Foreskin melanocyte (primary cell): ENCODE measurements at places on chromosomes 7 and 10.

DNA sequence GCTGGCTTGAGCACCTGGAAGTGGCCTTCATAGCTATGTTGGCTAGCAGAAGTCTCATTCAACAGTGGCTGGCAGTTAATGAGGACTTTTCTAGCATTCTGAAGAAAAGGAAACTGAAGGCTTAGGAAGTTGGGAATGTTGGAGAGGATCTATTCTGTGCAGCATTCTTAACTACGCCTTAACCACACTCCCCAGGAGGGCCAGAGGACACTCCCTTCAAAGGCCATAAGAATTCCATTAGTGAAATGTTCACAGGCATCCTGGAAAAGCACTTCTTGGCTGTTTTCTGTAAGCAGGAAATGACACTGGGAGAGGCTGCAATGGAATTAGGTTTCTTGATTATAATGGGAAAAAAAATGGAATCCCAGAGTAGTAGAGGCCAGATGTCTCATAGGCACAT is 188.9 kb downstream of the ARHGAP12 start:
- no peak for DNase-seq

DNA sequence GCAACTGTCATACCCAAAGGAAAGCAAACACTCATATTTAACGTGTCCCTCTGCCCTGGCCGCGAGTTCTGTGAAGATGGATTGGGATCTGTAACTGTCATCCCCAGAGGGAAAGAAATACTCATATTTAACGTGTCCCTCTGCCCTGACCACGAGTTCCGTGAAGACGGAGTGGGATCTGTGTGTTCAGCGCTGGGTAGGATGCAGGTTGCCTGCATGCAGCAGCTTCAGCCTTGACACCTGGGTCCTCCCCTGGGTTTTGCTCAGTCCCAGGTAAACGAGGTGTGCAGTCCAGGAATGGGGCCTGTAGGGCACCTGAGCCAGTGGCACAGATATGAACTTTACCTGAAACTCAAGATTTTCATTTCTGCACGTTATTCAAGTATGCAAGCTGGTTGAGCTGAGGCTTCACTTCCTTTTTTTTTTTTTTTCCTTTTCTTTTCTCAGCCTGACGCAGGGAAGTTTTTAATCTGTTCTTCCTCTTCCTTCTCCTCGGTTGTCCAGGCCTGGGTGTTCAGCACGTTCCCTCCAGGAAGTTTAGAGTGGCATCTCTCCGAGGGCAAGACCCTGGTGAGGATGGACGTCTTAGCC is 159.0 kb upstream of the SHH start:
- no peak for DNase-seq

DNA sequence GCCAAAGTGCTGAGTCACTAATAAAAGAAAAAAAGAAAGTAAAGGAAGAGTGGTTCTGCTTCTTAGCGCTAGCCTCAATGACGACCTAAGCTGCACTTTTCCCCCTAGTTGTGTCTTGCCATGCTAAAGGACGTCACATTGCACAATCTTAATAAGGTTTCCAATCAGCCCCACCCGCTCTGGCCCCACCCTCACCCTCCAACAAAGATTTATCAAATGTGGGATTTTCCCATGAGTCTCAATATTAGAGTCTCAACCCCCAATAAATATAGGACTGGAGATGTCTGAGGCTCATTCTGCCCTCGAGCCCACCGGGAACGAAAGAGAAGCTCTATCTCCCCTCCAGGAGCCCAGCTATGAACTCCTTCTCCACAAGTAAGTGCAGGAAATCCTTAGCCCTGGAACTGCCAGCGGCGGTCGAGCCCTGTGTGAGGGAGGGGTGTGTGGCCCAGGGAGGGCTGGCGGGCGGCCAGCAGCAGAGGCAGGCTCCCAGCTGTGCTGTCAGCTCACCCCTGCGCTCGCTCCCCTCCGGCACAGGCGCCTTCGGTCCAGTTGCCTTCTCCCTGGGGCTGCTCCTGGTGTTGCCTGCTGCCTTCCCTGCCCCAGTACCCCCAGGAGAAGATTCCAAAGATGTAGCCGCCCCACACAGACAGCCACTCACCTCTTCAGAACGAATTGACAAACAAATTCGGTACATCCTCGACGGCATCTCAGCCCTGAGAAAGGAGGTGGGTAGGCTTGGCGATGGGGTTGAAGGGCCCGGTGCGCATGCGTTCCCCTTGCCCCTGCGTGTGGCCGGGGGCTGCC is at the start of gene IL6:
Gene IL6 (plus strand): TSS at position 294 of the 807 bp plus-strand sequence. CDS start 63 bp downstream, at position 357.
- DNase-seq, result peak; percentile 64

DNA sequence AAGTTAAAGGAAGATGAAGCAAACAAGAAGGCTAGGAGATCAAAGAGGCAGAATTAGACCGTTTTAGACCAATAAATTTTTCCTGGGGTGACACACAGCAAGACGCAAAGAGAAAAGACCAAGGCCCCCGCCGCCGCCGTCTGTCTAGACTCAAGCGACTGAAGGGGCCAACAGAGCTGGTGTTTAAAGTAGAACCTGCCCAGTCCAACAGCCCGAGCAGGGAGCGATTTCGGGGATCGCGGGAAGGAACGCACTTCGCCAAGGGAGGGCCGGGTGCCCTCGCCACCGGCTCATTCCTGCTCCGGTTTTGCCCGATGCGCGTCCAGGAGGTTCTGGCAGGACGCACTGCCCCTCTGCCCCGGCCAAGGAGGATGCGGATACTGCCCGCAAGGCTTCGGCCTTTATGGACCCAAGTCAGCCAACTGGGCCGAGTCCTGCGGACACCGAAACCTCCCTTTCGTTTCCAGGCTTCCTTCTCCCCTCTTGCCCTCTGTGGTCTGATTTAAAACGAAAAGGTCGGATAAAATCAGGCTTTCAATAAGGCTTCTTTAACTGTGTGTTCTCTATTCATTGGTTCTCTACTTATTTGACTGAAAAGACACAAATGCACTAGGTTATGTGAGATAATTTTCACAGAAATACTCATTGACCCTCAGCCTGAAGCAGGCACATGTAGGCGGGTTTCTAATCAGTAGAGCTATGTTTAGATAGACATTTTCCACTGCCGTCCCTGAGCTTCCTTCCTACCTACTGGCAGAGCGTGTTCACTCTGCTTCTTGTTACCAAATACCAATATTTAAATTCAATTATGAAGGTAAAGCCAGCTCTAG is 2.2 kb upstream of the HOXA7 start:
- DNase-seq, result no peak

- DNase-seq, result no peak
Measured at GRCh38 chr7:1907751-1908365, 237.8 kb downstream of the ELFN1 start.

DNA sequence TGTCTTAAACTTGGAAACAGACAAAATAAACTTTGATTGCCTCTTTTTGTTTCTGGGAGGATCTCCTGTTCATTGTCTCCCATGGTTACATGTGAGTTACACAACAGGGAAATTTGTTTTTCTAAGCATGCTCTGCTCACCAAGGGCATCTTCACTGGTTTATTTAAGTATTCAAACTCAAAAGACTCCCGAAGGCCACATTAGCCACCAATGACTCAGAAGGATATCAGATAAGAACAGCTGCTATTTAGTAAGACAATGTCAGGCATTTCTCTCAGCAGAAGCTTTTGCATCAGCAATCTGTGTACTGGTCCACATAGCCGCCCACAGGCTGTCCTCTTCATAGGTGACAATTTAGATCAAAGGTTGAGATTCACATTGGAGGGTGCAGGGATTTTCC is 19.3 kb downstream of the OR6B1 start:
- DNase-seq, result peak; percentile 5

GRCh38 chr10:102368077-102368476 is 27.4 kb upstream of the NFKB2 start:
- DNase-seq, result no peak
